ENCODE measurements at places on chromosomes 6 and 20.

DNA sequence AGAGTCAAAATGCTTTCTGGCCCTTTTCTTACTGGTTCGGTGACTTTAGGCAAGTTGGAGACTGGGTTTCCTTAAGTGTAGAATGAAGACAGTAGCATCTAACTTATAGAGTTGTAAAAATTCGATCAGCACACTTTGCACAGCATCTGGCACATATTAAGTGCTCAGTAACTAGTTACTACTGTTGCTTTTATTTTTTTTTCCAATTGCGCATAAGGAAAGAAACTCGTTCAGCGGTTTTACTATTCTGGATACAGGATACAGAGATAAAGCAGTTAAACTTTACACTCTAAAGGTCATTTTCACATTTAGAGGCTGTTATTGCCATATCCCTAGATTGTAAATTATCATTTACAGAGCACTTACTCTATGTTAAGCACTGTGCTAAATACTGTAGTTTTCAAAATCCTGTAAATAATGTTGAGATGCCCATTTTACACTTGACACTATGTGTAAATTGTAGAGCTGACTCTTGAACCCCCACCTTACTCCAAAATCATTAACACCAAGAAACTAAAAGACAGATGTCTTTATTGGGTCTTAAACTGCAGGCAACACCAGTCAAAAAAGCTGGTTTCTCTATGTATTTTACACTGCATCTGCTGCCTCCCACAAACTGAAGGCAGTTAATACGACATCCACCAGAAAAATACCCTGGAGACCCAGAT, 886 bp downstream of the ROMO1 start:
- DNase-seq, result no peak

DNA sequence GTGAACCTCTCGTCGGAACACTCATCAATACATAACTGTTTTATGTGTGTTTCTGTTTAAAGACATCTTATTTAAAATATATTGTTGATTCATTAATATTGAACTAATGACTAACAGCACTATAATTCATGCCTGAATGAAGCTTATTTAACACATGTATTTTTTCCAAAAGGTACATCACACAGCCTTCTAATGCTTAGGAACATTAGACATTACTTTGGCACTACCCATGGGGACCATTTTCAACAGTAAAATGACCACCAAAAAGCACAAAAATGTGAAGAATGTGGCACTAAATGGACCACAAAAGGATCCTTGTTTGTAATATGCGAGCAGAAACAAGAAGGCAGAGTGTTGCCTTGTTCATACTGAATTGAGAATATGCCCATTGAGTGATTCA, 109.2 kb downstream of the CEP57L1 start:
- DNase-seq, result no peak

- no peak for DNase-seq
These were observed 511.4 kb downstream of the DHX35 start for GRCh38 chr20:39473536-39473935.

DNA sequence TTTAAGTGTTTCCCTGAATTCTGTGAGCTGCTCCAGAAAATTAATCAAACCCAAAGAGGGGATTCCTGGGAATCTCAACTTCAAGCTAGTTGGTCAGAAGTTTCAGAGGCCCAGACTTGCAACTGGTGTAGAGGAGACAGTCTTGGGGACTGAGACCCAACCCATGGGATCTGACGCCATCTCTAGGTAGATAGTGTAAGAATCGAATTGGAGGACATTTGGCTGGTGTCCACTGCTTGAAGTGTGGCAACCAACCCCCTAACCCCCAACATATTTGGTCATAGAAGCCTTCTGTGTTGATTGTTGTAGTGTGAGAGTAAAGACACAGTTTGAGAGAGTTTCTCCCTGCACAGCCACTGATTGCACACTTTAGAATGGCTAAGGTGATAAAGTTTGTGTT, 103.5 kb upstream of the CARMIL1 start:
- no peak for DNase-seq

DNA sequence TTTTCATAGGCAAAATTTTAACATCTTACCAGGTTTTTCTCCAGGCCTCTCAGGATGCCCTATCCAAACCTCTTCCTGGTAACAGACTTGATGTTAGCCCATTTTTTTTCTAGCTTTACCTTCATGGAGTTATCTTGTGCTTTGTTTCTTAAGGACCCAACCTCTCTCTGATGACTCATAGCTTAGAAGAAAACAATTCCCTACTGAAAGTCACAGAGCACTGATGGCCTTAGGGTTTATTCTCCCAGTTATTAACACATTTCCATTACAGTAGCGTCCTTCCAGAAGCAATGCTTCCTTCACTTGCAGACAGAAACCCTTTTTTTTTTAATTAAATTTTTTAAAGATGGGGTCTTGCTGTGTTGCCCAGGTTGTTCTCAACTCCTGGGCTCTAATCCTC, 79.4 kb downstream of the IYD start:
- DNase-seq, result no peak

GRCh38 chr6:42441697-42442081, 10.0 kb downstream of the TRERF1 start:
- no peak for DNase-seq

- DNase-seq, result no peak
These were observed 17.7 kb downstream of the CCDC167 start for GRCh38 chr6:37481711-37482605.

- no peak for DNase-seq
These were observed 170.3 kb upstream of the SOX4 start for GRCh38 chr6:21423106-21423854.

DNA sequence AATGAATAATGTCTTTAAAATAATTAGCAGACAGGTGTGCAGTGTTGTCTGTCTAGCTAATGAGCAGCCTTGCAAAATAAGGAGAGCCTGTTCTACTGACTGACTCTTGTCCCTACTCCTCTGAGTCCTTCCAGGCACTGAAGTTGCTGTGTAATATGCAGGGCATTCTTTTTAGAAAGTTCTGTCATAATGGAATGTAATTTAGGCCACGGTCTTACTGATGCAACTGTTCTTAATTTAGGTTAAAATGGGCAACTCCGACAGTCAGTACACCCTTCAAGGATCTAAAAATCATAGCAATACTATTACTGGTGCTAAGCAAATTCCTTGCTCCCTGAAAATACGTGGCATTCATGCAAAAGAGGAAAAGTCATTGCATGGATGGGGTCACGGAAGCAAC, 133.9 kb downstream of the TIAM2 start:
- DNase-seq, result no peak

All from esophagus squamous epithelium (tissue), 5 donors.